ENCODE measurements at places on chromosomes 7 and 10.

DNA sequence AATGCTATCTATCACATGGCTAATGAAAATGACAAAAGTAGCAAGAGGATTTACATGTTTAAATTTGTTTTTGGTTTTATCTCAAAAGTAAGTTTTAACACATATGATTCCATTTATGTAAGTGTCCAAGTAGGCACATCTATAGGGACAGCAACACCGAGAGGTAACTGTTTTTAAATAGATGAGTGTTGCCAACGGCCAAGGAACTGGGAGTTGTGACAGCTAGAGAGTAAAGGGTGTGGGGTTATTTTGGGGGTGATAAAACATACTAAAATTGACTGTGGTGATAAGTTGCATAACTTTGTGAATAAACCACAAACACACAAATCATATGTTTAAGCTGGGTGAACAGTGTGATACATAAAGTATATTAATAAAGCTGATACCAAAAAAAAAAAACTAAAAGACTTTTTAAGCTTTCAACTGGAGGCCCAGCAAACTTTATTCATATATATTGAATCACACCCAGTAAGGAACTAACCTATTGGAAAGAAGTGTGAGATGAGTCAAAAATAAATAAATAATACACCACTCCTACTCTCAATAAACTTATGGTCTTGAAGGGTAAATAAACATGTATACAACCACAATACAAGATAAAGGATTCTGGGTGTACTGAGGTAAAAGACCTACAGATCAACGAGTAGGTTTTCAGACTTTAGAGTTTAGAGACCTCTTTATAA lies 33.0 kb downstream of the LRRC72 start:
- no peak for DNase-seq

GRCh38 chr10:100819424-100819823 lies 74.0 kb downstream of the PAX2 start:
- no peak for DNase-seq

DNA sequence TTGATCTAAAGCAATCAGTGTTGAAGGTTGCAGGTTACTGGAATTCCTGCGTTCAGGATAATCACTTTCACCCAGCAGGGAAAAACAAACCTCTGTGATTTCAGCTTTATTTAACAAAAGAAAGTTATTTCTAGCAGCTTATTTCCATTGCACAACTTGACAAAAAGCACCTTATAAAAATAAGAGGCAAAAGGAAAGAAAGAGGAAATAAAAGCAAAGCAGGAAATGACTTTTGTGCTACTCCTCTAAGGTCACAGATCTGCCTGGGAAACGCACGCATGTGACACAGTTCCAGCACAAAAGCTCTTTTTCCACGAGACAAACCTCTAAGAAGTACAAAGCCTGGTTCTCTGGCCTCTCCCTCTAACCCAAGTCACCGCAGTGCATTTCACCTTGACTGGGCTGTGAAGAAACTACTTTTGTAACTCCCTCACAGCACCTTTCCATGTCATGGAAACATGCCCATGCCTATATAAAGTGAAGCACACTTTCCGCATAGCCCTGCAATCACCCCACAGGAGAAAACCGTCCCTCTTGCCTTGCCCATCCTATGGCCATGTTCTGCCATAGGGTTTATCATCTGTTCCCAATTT lies 870 bp downstream of the ANK3 start:
- no peak for DNase-seq

GRCh38 chr7:139476891-139477290 lies 6.6 kb downstream of the KLRG2 start:
- DNase-seq: no peak
